B cell (primary cell): ENCODE measurements at places on chromosomes 5 and 9. TPM values are rescaled to one million over a fixed set of nuclear protein-coding genes. Genes with fewer than 3 reads are reported as not detected.

The FGF10 gene
- polyA plus RNA-seq: not detected in 2 replicates

The CYLC2 gene
- not detected in 2 replicates for polyA plus RNA-seq

The DAPK1 gene
- 1.6 and 1.7 TPM in 2 replicates for polyA plus RNA-seq

The LCN15 gene
- polyA plus RNA-seq: not detected in 2 replicates

The UNC5A gene
- not detected in 2 replicates for polyA plus RNA-seq

The ACOT12 gene
- polyA plus RNA-seq: 0.06 TPM in 1 of 2 replicates, not detected in the other

The WNT8A gene
- polyA plus RNA-seq: not detected in 2 replicates

DNA sequence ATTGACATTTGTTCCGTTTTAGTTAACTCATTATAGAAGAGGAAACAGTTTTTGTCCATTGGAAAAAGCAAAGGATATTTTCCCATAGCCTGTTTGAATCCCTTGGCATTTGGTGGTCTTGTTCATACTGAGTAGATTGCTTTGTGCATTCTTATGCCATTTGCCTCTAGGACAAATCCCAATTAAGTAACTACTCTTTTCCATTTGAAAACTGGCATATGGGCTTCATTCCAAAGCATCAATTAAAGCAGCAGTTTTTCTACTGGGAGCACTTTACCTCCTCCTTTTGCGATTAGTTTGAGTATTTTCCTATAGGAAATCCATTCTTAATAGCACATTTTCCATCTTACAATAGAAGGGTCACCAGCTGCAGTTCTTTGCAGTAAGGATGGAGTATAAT is 31.2 kb downstream of the GPR21 start:
- no peaks in the 10 kb centered on the region for H3K4me1 ChIP-seq
- H3K4me3 ChIP-seq: no peak overlapping the region
- H3K27ac ChIP-seq: no peak overlapping the region

DNA sequence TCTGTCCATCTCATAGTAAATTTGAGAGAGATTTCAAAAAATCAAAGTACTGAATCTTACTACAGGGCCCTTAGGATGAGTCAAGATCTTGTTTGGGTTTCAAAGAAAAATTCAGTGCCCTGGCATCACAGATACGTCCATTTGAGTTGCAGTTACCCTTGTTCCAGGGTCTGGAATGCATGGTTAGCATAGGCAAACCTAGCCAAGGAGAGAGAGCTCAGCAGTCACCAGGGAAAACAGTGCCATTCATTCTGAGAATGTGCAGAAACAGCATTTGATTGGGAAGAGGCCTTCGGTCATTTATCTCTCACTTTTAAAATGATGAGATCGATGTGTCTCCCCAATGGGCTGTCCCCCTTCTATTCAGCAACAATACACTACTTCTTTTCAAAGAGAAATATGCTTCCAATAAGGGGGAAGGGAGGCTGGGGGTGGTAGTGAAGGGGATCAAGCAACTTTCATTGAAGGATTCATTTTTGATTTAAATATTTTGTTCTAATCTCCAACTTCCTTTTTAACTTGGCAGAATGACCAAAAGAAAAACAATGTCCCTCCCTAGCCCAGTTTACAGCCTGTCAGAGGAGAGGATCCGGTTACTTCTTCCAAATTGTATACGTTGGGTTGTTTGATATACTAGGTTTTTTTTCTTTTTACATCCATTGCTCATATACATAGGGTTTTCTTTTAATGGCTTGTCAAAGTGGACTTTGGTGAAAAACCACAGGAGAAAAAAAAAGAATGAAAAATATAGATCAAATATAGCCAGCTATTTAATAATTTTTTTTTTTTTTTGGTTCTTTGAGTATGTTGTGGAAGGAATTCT is 491.1 kb downstream of the CCDC171 start:
- no peak overlapping the region for H3K27ac ChIP-seq
- no peak overlapping the region for H3K4me3 ChIP-seq
- no peak for DNase-seq
- no peaks in the 10 kb centered on the region for H3K27me3 ChIP-seq
- H3K36me3 ChIP-seq: no peaks in the 10 kb centered on the region
- H3K4me1 ChIP-seq: no peaks in the 10 kb centered on the region

GRCh38 chr5:154727361-154727760 is 27.8 kb upstream of the LARP1 start:
- no peaks in the 10 kb centered on the region for H3K27me3 ChIP-seq
- DNase-seq: no peak
- H3K27ac ChIP-seq: no peak overlapping the region

DNA sequence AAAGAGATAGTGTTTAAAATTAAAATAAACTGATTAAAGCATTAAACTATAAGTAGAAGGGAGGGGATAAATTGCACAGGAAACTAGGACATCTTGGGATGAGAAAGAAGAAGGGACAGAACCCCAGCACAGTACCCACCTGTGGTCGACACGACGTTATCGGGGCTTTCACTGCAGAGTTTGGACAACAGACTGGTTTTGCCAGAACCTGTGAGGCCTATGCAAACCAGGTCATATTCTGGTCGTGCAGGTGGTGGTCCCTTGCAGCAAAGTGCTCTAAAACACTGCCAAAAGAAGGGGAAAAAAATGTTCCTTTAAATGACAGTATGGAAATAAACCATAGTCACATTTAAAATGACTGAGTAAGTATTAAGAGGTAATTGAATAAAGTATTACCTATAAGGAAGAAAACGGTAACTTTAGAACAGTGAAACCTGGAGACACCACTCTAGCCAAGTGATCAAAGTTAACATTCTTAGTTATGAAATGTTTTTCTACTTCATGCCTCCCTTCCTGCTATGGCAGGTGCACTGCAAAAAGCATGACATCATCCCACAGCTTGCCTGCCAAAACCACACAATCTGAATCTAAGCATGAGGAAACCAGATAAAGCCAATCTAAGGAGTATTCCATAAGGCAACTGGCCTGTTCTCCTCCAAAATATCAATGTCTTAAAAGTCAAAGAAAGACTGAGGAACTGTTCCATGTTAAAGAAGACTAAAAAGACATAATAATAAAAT is 138.6 kb downstream of the ARL15 start:
- H3K27me3 ChIP-seq: no peaks in the 10 kb centered on the region
- H3K36me3 ChIP-seq: no peaks in the 10 kb centered on the region
- no peak for DNase-seq
- no peak overlapping the region for H3K4me3 ChIP-seq
- H3K27ac ChIP-seq: no peak overlapping the region

- no peak for DNase-seq
- no peak overlapping the region for H3K27ac ChIP-seq
- no peak overlapping the region for H3K4me3 ChIP-seq
- H3K4me1 ChIP-seq: no peaks in the 10 kb centered on the region
These were observed 253.8 kb downstream of the ENC1 start for GRCh38 chr5:74386571-74387334.

DNA sequence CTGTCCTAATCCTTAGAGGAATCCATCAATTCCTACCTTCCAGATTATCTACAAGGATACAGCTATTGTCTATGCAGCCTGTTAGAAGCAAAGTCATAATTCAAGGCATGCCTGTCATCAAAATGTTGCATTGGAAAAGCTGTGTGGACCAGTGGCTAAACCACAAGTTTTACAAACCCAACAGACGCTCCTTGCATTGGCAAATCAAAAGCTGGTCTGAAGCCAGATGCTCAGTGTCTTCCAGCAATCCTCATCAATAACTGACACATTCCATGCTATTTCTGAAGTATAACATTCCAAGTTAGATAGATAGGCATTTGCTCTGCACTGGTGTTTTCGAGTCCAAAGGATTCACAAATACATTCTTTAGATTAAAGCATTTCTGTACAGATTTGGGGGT is 213.6 kb downstream of the EBF1 start:
- peaks cover 53% of the 10 kb centered on the region for H3K4me1 ChIP-seq
- no peaks in the 10 kb centered on the region for H3K27me3 ChIP-seq

DNA sequence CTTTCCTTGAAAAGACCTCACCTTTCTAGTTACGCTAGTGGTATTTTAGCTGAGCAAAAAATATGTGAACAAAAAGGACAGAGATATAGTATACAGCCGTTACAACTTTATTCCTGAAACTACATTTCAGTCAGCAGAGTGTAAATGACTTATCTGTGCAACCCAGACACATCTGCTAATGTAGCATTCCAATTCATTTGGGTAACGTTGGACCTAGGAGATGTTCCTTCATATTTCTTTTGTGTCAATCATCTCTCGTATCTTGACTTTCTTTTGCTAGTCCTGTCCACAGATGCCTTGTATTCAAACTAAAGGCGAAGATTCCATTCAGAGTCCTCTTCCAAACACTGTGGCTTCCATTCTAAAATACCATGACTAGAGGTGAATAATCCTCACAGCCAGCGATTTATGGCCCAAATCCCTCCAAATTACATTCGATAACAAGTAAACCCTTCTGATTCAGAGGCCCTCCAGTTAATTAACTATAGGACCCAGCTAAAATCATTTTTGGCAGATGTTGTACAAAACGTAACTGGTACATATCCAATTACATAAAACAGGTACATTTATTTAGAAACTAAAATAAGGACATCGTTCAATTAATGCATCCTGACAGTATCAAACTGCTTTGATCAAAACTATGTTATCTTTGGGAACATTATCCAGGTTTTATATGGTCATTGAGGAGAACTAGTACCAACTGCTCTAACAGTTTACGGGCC is 155.7 kb downstream of the DROSHA start:
- H3K4me3 ChIP-seq: no peak overlapping the region
- no peak overlapping the region for H3K27ac ChIP-seq
- H3K4me1 ChIP-seq: no peaks in the 10 kb centered on the region
- no peak for DNase-seq
- no peaks in the 10 kb centered on the region for H3K36me3 ChIP-seq

- H3K36me3 ChIP-seq: no peaks in the 10 kb centered on the region
- no peaks in the 10 kb centered on the region for H3K27me3 ChIP-seq
- DNase-seq: no peak
- H3K4me1 ChIP-seq: no peaks in the 10 kb centered on the region
- no peak overlapping the region for H3K27ac ChIP-seq
These were observed 11.0 kb downstream of the SPARC start for GRCh38 chr5:151675611-151676313.

GRCh38 chr5:37029436-37029835 is 152.9 kb downstream of the NIPBL start:
- no peak overlapping the region for H3K4me3 ChIP-seq
- DNase-seq: no peak
- peaks cover 14% of the 10 kb centered on the region for H3K36me3 ChIP-seq
- H3K4me1 ChIP-seq: no peaks in the 10 kb centered on the region
- H3K27me3 ChIP-seq: no peaks in the 10 kb centered on the region

GRCh38 chr5:113617191-113617796 is 103.8 kb downstream of the YTHDC2 start:
- peaks cover under 1% of the 10 kb centered on the region for H3K4me1 ChIP-seq
- no peak overlapping the region for H3K27ac ChIP-seq
- no peak for DNase-seq
- no peaks in the 10 kb centered on the region for H3K36me3 ChIP-seq
- H3K27me3 ChIP-seq: no peaks in the 10 kb centered on the region
- H3K4me3 ChIP-seq: no peak overlapping the region
